Central memory CD8-positive, alpha-beta T cell (primary cell): ENCODE measurements at places on chromosomes 4 and X.
A peak's percentile ranks its signal among the peaks of the same experiment; 100 is the strongest.

DNA sequence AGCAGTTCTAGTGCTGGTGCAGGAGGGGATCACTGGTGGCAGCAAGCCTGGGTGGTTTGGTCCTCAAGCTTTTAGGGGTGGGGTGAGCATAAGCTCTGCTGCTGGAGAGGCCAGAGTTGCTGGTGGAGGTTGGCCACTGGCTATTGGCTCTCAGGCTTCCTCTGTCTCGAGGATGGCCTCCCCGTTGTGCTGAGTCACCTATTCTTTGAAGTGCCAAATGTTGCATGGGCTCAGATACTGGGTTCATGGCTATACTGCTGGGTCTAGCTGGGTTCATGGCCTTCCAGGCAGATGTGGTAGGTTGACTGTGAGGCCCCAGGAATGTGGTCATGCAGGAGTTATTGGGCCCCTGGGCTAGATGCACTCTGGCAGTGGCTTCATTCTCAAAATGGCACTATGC is 466.3 kb downstream of the NAF1 start:
- H3K4me1 ChIP-seq = no peaks in the 10 kb centered on the region
- no peaks in the 10 kb centered on the region for H3K27me3 ChIP-seq
- no peak for DNase-seq
- no peak overlapping the region for H3K27ac ChIP-seq
- no peaks in the 10 kb centered on the region for H3K36me3 ChIP-seq
- no peak overlapping the region for H3K4me3 ChIP-seq

- H3K27ac ChIP-seq = peak overlapping the region; percentile 82
- H3K36me3 ChIP-seq = peaks cover 6% of the 10 kb centered on the region
- peaks cover 11% of the 10 kb centered on the region for H3K4me1 ChIP-seq
Measured at GRCh38 chrX:48676893-48677270, 6.7 kb upstream of the WAS start.

DNA sequence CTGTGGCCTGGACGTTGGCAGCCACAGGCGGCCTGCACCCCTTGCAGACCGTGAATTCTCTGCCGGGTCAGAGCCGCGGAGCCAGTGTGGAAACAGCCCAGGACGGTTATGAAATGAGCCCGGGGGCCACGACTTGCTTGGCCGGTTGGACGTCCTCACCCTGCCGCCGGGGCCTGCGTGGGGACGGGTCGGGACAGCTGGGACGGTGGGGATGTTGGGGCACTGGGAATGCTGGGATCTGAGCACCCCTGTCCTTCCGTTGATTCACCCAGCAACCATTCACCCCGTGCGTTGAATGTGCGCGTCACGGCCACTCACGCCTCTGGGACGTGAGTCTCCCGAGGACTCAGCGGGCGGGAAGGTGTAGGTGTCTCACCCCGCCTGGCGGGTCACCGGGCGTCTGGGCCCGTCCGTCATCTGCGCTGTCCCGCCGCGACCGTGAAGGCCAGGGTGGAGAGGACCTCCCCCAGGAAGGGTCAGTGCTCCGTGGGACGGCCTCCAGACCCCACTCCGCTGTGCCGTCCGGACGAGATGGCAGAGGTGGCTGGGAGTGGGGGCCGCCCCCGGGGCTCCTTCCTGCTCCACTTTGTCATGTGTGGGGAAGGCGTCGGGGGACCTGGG is 4.5 kb upstream of the PLCXD1 start:
- peak overlapping the region; percentile 83 for H3K4me3 ChIP-seq
- H3K27ac ChIP-seq = peak overlapping the region; percentile 59
- peaks cover 20% of the 10 kb centered on the region for H3K4me1 ChIP-seq

DNA sequence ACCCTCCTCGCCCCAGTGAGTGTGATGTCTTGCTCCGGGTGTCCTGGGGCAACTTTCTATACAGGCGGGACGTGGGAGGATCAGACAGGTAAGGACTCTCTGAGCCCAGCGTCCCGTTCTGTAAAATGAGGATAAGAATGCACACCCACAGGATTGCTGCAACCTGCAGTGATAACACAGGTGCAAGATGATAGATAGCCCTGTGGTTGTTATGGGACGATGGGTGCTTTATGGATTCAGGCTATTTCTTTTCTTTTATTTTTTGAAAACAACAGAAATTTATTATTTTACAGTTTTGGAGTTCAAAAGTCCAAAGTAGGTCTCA is 28.6 kb downstream of the BEX3 start:
- no peaks in the 10 kb centered on the region for H3K36me3 ChIP-seq
- H3K27me3 ChIP-seq = peaks cover 8% of the 10 kb centered on the region
- peaks cover 14% of the 10 kb centered on the region for H3K4me1 ChIP-seq
- H3K4me3 ChIP-seq = peak overlapping the region; percentile 71
- peak overlapping the region; percentile 87 for H3K27ac ChIP-seq
- no peak for DNase-seq

DNA sequence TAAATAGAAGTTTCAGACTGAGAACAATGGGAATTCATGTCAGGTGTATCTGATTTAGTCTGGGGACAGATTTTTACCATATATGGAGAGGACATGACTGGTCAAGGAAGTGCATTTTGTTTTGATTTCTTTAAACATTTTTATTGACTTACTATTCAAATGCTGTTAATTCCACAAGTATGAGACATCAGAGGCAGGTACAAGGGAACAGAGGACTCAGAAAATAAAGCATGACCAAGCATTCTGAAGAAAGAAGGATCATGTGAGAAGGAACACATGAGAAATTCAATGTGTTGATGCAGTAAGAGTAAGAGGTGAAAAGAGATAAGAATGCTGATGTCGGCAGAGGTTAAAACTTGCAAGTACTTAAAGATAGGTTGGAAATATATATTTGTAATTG is 1452.6 kb downstream of the PCDH7 start:
- DNase-seq = no peak
- H3K36me3 ChIP-seq = no peaks in the 10 kb centered on the region
- H3K27me3 ChIP-seq = no peaks in the 10 kb centered on the region
- H3K4me1 ChIP-seq = no peaks in the 10 kb centered on the region
- H3K4me3 ChIP-seq = no peak overlapping the region

GRCh38 chrX:29617276-29617675 is 598.1 kb upstream of the MAGEB2 start:
- H3K4me3 ChIP-seq = no peak overlapping the region
- DNase-seq = no peak
- H3K27ac ChIP-seq = no peak overlapping the region
- H3K27me3 ChIP-seq = no peaks in the 10 kb centered on the region
- H3K36me3 ChIP-seq = no peaks in the 10 kb centered on the region
- H3K4me1 ChIP-seq = no peaks in the 10 kb centered on the region

DNA sequence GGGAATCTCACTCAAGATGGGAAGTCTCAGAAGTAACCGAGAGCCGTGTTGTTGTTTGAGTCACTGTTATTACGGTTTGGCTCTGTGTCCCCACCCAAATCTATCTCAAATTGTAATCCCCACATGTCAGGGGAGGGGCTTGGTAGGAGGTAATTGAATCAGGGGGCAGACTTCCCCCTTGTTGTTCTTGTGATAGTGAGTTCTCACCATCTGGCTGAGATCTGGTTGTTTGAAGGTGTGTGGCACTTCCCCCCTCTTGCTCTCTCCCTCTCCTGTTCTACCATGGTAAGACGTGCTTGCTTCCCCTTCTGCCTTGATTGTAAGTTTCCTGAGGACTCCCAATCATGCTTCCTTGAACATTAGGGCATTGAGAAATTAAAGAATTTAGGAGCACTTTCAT is 37.0 kb downstream of the HAND2 start:
- peaks cover 34% of the 10 kb centered on the region for H3K27me3 ChIP-seq
- no peak overlapping the region for H3K4me3 ChIP-seq
- no peak overlapping the region for H3K27ac ChIP-seq
- peaks cover 14% of the 10 kb centered on the region for H3K4me1 ChIP-seq
- H3K36me3 ChIP-seq = peaks cover 2% of the 10 kb centered on the region

DNA sequence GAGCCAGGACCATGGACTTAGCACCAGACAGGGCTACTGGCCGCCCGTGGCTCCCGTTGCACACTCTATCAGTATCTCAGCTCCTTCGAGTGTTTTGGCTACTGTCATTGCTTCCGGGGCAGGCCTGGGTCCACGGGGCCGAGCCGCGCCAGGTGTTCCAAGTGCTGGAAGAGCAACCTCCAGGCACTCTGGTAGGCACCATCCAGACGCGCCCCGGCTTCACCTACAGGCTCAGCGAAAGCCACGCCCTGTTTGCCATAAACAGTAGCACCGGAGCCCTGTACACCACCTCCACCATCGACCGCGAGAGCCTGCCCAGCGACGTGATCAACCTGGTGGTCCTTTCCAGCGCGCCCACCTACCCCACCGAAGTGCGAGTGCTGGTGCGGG is 1.6 kb downstream of the FAT4 start:
- H3K27ac ChIP-seq = no peak overlapping the region
- peak overlapping the region; percentile 76 for H3K4me3 ChIP-seq

DNA sequence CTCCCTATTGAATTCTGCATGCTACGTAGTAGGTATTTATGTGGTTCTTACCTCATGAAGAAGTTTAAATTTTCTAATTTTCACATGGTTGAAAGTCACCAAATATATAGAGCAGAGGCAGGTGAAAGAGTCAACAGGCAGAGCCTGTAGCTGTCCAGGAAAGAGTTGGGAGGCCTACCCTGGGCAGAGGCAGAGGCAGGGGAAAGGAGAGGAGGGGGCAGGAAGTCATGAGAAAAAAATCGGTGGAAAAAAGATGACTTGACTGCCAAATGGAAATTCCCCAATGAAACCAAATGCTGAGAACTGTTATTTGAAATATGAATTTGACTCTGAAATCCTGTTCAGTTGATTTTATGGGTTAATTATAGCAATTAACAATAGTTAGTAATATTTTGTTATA is 23.1 kb upstream of the GPR34 start:
- DNase-seq = no peak
- H3K4me3 ChIP-seq = no peak overlapping the region
- peaks cover 6% of the 10 kb centered on the region for H3K4me1 ChIP-seq
- H3K36me3 ChIP-seq = peaks cover 28% of the 10 kb centered on the region

GRCh38 chr4:83728191-83728590 is 192.3 kb downstream of the GPAT3 start:
- no peak overlapping the region for H3K4me3 ChIP-seq
- no peak for DNase-seq
- no peaks in the 10 kb centered on the region for H3K36me3 ChIP-seq
- H3K27ac ChIP-seq = no peak overlapping the region
- no peaks in the 10 kb centered on the region for H3K4me1 ChIP-seq

- no peak overlapping the region for H3K27ac ChIP-seq
- H3K27me3 ChIP-seq = no peaks in the 10 kb centered on the region
Measured at GRCh38 chr4:124111922-124112321, 600.6 kb downstream of the ANKRD50 start.

GRCh38 chr4:81146466-81146865 is 68.6 kb downstream of the PRKG2 start:
- no peaks in the 10 kb centered on the region for H3K4me1 ChIP-seq
- DNase-seq = no peak
- no peaks in the 10 kb centered on the region for H3K36me3 ChIP-seq
- H3K27me3 ChIP-seq = no peaks in the 10 kb centered on the region

DNA sequence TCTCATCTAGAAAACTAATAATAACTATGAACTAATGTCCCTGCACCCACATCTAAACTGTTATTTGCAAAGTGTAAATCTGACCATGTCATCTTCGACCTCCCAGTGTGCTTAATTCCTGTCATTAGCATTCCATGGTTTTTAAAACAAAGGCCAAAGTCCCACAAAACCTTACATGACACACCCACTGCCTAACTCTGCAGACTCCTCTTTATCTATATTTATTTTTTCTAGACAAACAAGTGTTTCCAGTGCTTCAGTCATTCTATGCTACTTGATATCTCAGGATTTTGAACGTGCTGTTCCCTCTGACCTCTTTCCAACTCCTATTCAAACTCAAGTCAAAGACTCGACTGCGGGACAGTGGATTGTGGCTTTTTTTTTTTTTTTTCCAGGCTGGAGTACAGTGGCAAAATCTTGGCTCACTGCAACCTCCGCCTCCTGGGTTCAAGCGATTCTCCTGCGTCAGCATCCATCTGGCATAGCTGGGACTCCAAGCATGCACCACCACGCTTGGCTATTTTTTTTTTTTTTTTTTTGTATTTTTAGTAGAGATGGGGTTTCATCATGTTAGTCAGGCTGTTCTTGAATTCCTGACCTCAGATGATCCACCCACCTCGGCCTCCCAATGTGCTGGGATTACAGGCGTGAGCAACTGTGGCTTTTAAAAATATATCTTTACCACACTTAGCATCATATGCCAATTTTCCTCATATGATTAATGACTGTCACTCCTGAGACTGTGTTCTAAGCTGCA is 1511.0 kb downstream of the ARAP2 start:
- no peak for DNase-seq
- no peaks in the 10 kb centered on the region for H3K27me3 ChIP-seq
- H3K4me3 ChIP-seq = no peak overlapping the region
- H3K36me3 ChIP-seq = no peaks in the 10 kb centered on the region

- no peak overlapping the region for H3K27ac ChIP-seq
- no peaks in the 10 kb centered on the region for H3K27me3 ChIP-seq
- no peaks in the 10 kb centered on the region for H3K4me1 ChIP-seq
Measured at GRCh38 chrX:115900425-115900824, 270.1 kb upstream of the AGTR2 start.

DNA sequence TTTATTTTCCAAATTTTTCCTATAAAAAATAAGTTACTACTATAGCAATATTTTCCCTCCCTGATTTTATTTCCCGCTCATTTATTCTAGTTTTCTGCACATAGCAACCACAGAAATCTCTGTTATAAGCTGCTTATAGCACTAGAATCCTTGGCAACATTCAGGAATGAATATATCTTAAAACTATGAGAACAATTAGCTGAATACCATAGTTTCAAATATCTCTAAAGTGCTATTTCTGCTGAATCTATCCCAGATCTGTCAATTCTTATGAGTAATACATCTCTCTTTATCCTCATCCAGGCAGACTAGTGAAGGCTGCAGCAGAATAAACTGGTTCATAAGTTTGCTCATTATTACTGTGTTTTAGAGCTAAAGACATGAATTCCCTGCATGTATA is 622.9 kb upstream of the DIPK2B start:
- no peaks in the 10 kb centered on the region for H3K27me3 ChIP-seq
- DNase-seq = no peak
- no peak overlapping the region for H3K27ac ChIP-seq
- H3K4me3 ChIP-seq = no peak overlapping the region
- no peaks in the 10 kb centered on the region for H3K4me1 ChIP-seq

GRCh38 chr4:26717332-26717731 is 133.4 kb downstream of the TBC1D19 start:
- H3K36me3 ChIP-seq = no peaks in the 10 kb centered on the region
- H3K27ac ChIP-seq = no peak overlapping the region
- H3K4me1 ChIP-seq = no peaks in the 10 kb centered on the region
- no peaks in the 10 kb centered on the region for H3K27me3 ChIP-seq
- H3K4me3 ChIP-seq = no peak overlapping the region

GRCh38 chrX:40108162-40108958 is 10.6 kb upstream of the BCOR start:
- H3K36me3 ChIP-seq = no peaks in the 10 kb centered on the region
- DNase-seq = no peak
- no peaks in the 10 kb centered on the region for H3K27me3 ChIP-seq
- H3K27ac ChIP-seq = no peak overlapping the region
- H3K4me1 ChIP-seq = peaks cover 6% of the 10 kb centered on the region

- H3K36me3 ChIP-seq = peaks cover 7% of the 10 kb centered on the region
- H3K4me1 ChIP-seq = peaks cover 17% of the 10 kb centered on the region
- no peak for DNase-seq
- H3K27me3 ChIP-seq = peaks cover 26% of the 10 kb centered on the region
- no peak overlapping the region for H3K4me3 ChIP-seq
Measured at GRCh38 chr4:15784959-15785634, 7.0 kb downstream of the CD38 start.
